ENCODE measurements at places on chromosomes 4 and X.
A peak's percentile ranks its signal among the peaks of the same experiment; 100 is the strongest.

DNA sequence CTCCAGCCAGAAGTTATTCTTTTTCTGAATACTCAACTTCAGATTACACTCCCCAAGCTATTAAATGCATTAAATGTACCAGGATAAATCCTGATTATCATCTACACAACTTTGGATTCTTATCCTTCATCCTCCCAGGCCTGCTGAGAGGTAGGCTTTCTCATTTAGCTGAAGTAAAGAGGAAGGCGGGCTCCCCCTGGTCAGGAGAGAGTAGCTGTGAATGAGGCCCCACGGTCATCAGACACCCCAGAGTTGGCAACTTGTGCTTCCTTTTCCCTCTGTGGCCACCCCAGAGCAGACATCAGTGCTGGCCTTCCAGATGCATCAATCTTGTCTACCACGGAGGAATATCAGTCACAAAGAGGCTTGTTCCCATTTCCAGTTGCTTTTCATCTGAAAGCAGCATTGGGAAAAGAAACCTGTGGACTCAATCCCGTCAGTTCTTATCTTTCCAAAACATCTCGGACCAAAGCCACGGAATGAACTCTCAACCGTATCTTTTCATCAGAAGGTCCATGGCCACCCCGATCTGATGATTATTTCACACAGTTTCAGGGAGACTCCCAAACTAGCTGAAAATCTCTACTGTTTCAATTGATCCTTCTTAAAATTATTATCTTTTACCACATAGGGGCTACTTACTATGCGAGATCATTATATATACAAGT is 79.2 kb downstream of the FBXO8 start:
- DNase-seq: no peak

- DNase-seq: no peak
Observed at GRCh38 chr4:161249779-161250440, 913.9 kb downstream of the FSTL5 start.

GRCh38 chrX:124289443-124289842 is 43.0 kb upstream of the TEX13D start:
- no peak for DNase-seq

- peak; percentile 32 for DNase-seq
Observed at GRCh38 chr4:145234091-145234706, 53.8 kb upstream of the OTUD4 start.

GRCh38 chr4:59814402-59815010 is 1385.6 kb upstream of the ADGRL3 start:
- no peak for DNase-seq
